ENCODE measurements at places on chromosomes 16 and 17. TPM values are rescaled to one million over a fixed set of nuclear protein-coding genes. Genes with fewer than 3 reads are reported as not detected.

The PRDM7 gene
- not detected for total RNA-seq

The SAMD14 gene
- total RNA-seq = 51.4 TPM

DNA sequence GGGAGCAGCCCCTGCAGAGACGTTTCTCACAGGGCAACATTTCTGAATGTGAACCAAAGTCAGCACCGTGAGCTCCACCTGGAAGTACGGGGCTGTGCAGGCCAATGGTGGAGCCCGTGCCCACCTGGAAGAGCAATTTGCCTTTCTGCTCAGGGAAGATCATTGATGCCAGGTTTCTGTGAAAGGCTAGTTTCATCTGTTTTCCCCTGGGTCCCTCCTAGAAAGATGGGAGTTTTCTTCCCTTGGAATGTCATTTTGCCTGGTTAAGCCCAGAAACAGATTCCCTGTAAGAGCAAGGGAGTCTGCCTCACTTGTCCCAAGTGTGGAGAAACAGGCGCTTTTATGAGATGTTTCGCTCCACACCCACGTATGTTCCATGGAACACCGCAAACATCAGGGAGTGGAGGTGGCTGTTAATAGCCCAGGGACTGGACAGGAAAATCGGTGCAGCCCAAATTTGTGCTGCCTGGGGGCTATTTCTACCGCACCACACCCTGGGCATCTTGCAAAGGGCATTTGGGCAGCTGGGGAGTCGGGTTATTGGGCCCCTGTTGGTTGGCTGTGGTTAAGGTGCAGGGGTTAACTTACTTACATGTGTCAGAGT, 2.6 kb downstream of the SLC6A4 start:
- no peaks in the 10 kb centered on the region for H3K36me3 ChIP-seq
- no peak overlapping the region for H3K27ac ChIP-seq
- no peak overlapping the region for H3K4me3 ChIP-seq
- no peak for DNase-seq
- H3K27me3 ChIP-seq = peaks cover 51% of the 10 kb centered on the region

GRCh38 chr16:75590920-75591843, 25.0 kb downstream of the GABARAPL2 start:
- no peak overlapping the region for H3K4me3 ChIP-seq
- DNase-seq = peak; percentile 37
- peak overlapping the region; percentile 45 for H3K27ac ChIP-seq
- no peaks in the 10 kb centered on the region for H3K36me3 ChIP-seq
- H3K27me3 ChIP-seq = no peaks in the 10 kb centered on the region
- H3K4me1 ChIP-seq = peaks cover 30% of the 10 kb centered on the region

DNA sequence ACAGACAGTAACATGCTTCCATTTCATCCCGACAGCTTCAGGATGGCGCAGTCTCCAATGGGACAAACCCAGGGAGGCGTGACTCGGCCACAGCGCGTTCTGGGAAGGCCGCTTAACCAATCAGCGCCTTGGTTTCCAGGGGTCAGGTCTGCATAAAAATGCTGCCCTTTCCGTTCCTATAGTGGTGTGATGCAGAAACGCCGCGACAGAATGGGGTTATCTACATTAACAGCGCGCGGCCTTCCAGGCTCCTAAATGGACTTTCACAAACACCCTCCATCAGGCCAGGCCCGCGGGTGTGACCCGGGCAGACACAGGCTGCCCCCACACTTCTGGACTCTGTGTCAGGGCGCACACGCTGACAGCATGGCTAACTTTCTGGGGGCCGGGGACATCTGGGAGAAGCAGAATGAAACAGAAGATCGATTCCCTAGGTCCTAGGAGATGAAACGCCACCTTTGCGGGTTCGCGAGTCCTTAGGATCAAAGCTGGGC, 792 bp downstream of the TMEM231 start:
- no peaks in the 10 kb centered on the region for H3K36me3 ChIP-seq
- no peaks in the 10 kb centered on the region for H3K27me3 ChIP-seq
- peak overlapping the region; percentile 64 for H3K27ac ChIP-seq
- H3K4me3 ChIP-seq = peak overlapping the region; percentile 87
- peak; percentile 88 for DNase-seq
- peaks cover 9% of the 10 kb centered on the region for H3K4me1 ChIP-seq

The KRT15 gene
- not detected for total RNA-seq

DNA sequence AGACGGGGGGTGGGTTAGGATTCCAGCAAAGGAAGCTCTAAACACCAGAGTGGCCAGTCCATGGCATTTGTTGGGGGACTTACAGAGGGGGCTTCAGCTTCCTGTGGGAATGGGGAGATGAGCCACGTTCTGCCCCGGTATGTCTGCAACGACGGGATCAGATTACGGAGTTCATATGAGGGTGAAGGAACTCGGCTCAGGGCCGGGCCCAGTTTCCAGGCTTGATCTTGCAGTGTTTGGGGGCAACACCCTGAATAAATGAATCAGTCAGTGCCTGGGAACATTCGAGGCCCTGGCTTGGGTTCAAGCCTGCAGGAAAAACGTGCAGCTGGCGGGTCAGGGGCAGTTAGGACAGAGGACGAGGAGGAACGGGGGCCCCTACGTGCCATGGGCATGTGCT, 54.0 kb downstream of the JPH3 start:
- H3K27me3 ChIP-seq = no peaks in the 10 kb centered on the region
- H3K27ac ChIP-seq = no peak overlapping the region
- no peaks in the 10 kb centered on the region for H3K36me3 ChIP-seq
- no peaks in the 10 kb centered on the region for H3K4me1 ChIP-seq
- H3K4me3 ChIP-seq = no peak overlapping the region

GRCh38 chr17:1783271-1783670, 21.4 kb downstream of the SERPINF1 start:
- H3K4me3 ChIP-seq = no peak overlapping the region
- H3K27ac ChIP-seq = peak overlapping the region; percentile 46
- H3K4me1 ChIP-seq = peaks cover 26% of the 10 kb centered on the region
- no peaks in the 10 kb centered on the region for H3K27me3 ChIP-seq
- no peak for DNase-seq

GRCh38 chr17:78343187-78343542, 16.7 kb downstream of the SOCS3 start:
- no peaks in the 10 kb centered on the region for H3K27me3 ChIP-seq
- DNase-seq = no peak
- H3K4me3 ChIP-seq = no peak overlapping the region
- H3K27ac ChIP-seq = no peak overlapping the region
- no peaks in the 10 kb centered on the region for H3K36me3 ChIP-seq

The SULT1A2 gene
- 1.6 TPM for total RNA-seq

GRCh38 chr16:9630119-9630518, 538.7 kb downstream of the HAPSTR1 start:
- no peak overlapping the region for H3K4me3 ChIP-seq
- H3K36me3 ChIP-seq = no peaks in the 10 kb centered on the region
- no peak for DNase-seq
- H3K27ac ChIP-seq = no peak overlapping the region

DNA sequence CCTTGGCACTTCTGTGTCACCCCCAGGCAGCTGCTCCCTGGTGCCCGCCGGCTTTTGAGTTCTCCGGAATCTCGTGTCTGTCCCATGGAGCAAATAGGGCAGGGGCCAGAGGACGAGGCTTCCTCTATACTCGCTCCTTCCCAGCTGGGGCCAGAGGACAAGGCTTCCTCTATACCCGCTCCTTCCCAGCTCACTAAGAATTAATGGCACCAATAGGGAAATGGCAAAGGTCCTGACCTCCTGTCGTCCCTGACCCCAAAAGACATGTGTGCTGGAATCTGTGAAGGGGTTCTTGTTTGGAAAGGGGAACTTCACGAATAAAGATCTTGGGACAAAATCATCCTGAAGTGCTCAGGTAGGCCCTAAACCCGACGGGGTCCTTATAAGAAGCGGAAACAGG, 7.6 kb downstream of the SGSH start:
- H3K27ac ChIP-seq = peak overlapping the region; percentile 66
- no peaks in the 10 kb centered on the region for H3K27me3 ChIP-seq
- H3K4me1 ChIP-seq = peaks cover 23% of the 10 kb centered on the region
- no peaks in the 10 kb centered on the region for H3K36me3 ChIP-seq
- DNase-seq = no peak
- H3K4me3 ChIP-seq = no peak overlapping the region

DNA sequence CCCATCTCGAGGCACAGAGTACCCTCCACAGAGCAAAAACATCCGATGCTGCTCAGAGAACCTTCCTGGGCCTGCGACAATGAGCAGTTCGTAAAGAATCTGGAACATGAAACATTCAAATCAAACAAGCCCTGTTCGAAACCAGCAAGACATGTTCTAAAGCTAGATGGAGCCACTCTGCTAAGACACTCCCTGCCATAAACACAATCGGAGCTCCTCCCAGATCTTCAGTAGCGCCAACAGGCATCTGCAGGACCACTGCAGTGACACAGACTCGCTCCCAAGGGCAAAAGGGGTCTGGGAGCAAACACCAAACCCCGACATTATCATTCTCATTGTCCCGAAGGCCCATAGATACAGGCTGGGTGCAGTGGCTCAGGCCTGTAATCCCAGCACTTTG, 108.7 kb downstream of the ZFHX3 start:
- no peak overlapping the region for H3K4me3 ChIP-seq
- peak overlapping the region; percentile 39 for H3K27ac ChIP-seq
- H3K4me1 ChIP-seq = peaks cover 34% of the 10 kb centered on the region
- H3K36me3 ChIP-seq = no peaks in the 10 kb centered on the region
